ENCODE measurements at places on chromosomes 3 and 15.
A peak's percentile ranks its signal among the peaks of the same experiment; 100 is the strongest.

- no peak for DNase-seq
Observed at GRCh38 chr3:4766716-4767499, 212.3 kb upstream of the BHLHE40 start.

DNA sequence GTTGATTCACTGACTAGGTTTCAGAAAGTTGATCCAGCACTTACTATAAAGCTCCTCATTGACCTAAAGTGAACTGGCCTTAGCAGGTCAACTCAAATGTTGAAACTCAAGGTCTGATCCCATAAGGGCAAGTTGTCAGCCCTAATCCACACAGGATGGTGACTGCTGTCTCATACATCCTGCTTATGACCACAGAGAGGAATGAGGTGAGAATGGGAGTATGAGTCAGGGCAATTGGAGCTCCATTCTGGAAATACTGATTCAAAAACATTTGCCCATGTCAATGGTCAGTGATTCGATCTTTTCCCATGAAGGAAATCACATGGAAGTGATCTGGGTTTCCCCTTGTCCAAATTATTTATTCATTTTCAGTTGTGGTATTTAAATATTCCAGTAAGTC lies 78.7 kb downstream of the ZNF385D start:
- DNase-seq = no peak

DNA sequence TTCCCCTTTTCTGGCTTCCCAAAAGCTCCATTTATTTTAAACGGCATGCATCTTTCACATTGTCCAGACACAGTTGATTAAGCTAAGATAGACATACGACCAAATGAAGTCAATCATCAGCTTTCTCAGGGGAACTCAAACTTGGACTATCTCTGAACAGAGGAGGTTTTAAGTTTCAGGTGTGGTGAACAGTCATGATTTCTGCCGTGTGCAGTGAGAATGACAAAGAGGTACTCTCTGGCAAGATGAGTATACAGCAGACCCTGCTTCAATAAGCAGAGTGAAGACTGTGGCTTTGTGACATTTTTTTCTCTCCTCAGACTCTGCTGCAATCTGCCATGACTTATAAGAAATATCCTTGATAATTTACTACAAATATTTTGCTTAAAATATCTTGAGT lies 307.7 kb downstream of the CNTN6 start:
- no peak for DNase-seq

GRCh38 chr15:65132878-65133547 lies 595 bp downstream of the PDCD7 start:
- peak; percentile 31 for DNase-seq

GRCh38 chr3:167125612-167126407 lies 254.3 kb downstream of the ZBBX start:
- DNase-seq = no peak

DNA sequence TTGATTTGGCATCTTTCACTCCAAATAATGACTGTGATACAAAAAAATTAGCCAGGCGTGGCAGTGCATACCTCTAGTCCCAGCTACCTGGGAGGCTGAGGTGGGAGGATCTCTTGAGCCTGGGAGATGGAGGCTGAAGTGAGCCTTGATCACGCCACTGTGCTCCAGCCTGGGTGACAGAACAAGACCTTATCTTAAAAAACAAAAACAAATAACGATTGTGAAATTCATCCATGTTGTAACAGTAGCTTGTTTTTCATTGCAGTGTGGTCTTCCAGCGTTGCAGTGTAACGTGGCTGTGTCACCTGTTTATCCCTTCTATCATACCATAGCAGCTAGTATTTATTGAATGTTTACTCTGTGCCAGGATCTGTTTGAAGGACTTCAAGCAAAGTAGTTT lies 120.9 kb downstream of the ITPR1 start:
- no peak for DNase-seq

- DNase-seq = no peak
Observed at GRCh38 chr3:132543011-132543739, 53.9 kb upstream of the ACKR4 start.

GRCh38 chr15:74584779-74585178 lies 30.9 kb upstream of the CLK3 start:
- DNase-seq = no peak

DNA sequence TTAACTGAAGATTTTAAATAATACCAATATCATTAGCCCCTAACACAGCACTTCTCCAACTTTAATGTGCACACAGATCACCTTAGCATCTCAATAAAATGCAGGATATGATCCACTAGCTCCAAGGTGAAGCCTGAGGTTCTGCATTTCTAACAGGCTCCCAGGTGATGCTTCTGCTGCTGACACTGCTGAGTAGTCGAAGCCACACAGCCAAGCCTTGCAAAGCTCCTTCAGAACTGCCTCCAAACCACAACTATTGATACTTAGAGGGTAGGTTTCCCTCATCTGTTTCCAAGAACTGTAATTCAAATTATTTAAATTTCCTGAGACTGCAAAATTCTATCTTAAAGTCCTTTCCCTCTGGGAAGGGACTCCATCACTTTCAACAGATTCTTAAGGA lies 3.9 kb downstream of the RIOX2 start:
- DNase-seq = no peak

- DNase-seq = no peak
Observed at GRCh38 chr3:114892880-114893279, 254.2 kb downstream of the ZBTB20 start.

GRCh38 chr15:98689431-98689861 lies 41.1 kb downstream of the IGF1R start:
- no peak for DNase-seq

DNA sequence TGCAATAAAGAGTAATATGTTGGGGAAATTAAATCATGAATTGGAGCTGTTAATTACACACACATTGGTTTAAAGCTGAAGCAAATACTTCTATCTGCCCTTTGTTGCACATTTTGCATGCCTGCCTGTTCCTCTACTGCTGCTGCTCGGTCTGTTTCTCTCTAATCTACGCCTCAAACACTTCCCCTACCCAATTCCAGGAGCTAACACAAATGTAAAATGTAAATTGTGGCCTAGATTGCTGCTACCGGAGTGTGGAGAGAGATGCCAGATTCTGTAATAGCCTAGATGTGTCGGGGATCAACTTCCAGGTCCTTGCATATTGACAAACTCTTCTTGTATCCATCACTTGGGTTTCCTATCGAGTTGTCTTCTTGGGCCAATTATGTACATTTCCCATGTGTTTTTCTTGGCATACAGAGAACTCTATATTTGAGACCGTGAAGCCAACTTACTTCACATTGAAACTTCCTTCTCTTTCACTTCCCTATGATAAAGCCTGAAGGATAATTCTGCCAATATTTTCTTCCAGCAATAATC lies 450.4 kb upstream of the NR2F2 start:
- no peak for DNase-seq

DNA sequence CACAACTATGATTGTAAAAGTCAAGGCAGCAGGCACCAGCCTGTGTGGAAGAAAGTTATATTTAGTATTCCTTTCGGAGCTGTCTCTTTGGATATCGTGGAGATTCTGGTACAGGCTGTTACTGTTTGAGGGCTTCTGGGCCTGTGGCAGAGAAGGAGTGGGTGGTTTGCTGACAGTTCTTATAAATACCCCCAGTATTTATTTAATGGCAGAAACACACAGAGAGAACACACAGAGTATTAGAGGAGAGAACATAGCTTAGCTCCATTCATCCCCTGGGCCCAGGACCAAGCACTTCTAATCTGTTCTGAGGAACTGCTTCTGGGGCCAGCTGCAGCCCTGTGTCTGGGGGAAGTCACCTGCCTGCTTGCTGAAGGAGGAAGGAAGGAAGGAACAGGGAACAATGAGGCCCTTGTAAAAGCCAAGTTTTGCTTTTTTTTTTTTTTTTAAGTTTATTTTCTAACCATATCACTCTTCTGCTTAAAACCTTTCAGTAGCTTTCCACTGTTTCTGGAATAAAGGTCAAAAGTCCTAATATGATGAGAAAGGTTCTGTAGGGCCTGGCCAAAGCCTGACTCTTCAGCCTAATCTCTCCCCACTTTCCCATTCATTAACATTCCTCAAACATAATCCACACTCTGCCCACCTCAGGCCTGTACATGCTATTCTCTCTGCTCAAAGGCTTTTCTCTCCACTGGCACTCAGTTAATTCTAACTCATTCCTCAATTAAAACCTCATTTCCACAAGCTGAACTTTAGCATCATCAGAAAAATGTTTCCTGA lies 11.8 kb upstream of the PP2D1 start:
- DNase-seq = no peak

- no peak for DNase-seq
Observed at GRCh38 chr3:22632536-22632935, 570.6 kb upstream of the UBE2E2 start.

DNA sequence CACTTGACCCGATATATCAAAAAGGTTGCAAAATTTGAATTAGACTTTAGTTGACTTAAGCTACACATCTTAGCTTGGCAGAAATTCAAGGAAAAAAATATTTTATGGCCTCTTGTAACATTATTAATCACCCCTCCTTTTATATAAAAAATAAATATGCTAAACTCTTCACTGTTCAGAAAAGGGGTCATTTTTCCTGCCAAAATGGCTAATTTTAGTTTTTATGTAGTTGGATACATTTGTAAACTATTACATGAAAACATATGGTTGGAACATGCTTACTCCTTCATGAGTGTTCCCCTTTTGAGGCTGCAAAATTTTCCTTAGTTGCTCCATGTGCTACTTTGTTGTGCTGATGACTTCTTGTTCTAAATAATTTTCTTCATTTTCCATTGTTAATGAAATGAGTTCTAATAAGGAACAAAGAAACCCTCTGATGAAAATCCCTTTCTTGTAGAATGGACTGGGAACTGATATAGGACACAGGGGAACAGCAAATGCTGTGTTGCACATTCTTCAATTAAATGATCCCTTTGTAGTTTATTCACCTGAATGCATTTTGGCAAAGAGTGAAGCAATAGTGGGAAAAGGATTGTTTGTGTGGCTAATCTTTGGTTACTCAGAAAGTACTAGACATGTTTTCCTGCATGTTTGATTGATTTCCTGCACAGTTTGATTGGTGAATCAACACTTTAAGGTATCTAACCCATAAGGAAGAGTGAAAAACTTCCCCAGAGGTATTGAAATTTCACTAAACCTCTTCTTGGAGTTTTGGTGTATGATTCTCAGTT lies 349.3 kb downstream of the TIGIT start:
- DNase-seq = no peak

DNA sequence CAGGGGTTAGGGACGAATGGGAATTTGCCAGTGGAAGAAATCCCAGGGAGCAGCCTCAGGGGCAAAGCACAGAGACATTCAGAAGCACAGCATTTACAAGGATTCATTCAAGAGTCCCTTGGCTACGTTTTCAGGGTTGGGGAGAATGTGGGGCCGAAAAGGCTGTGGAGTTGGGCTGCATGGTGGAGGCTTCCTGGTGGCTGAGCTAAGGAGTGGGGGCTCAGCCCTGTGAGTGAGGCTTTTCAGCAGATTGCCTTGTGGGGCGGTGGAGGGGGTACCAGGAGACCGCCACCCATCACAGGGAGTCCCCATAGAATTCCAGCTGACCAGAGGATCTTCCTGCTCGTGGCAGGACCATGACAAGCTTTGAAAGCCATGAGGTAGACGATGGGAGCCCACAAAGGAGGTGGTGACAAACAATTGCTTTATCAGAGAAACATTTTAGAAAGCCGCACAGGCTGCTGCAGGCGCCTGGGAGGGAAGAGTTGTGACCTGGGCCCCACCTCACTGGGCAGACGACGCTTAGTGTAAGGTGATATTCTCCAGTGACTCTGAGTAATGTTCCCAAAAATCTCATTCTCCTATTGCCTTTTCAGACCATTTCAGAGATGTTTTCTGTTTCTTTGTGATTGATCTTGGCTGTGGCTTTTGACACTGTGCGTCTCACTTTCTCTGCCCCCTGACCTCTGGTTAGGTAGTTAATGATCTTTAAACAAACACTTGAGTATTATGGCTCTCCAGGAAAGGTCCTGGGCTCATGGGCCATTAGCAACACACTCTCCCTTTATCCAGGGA lies 128.0 kb downstream of the DNAJB8 start:
- no peak for DNase-seq

DNA sequence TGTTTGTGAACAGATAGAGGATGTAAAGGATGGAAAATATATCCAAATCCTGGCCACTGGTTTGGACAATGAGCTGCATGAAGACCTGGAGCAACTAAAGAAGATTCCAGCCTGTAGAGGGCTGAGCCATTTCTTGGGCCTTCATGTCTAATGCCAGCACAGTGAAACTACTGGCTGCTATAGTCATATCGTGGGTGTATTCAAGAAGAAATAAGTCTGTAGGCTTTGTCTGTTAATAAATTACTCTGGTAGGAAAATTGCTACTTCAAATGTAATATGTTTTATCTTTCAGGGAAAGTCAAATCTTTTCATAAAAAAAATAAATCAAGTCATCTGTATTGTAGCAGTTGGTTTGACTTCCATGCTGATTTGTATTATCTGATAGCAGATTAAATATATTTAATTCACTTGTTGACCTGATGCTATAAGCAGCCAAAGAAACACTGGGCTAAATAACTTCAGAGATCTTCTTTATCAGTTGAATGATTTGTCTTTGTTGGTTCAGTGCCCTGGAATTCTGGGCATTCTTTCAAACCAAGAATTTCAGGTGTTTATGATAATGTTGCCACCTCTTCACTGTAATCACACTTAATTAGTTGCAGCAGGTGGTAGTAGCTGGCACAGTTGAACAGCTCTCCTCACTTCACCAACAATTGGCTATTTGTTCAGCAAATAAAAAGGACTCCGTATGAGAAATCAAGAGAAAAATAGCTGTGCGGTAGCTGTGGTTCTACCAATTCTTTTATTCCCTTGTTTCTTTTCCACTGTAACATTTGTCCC lies 1109.5 kb downstream of the NSUN3 start:
- no peak for DNase-seq

DNA sequence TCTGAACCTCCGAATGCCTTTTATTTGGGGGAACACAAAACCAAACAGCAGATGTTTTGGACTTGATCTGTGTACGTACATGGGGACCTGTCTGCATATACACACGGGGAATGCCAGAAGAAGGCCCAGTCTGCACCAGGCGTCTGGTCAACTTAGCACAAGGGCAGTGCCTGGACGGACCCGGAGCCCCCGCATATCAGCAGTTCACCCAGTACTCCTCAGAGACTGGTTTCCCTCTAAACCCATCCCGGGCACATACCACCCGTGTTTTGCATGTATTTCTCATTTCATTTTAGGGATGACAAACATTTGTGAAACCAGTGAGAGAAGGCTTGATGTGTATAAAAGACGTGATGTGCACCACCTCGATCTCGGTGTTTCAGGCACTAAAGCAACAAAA lies 49.7 kb downstream of the KLHL25 start:
- no peak for DNase-seq

DNA sequence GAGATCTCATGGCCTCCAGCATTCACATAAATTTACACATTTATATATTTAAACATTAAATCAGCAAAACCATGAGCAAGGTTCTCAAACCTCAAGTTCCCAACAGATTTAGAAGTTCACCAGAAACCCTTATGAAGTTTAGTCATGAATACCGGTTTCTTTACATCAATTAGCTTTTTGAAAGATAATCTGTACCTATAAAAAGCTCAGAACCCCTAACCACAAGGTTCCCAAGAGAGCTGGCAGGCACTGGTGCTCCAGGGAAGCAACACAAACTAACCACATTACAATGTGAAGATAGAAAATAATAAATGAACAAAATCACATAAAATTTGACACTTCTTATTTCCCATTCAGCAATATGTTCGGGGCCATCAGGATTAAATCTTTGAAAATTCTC lies 150.9 kb downstream of the FBN1 start:
- DNase-seq = no peak

- no peak for DNase-seq
Observed at GRCh38 chr3:27589795-27590194, 105.6 kb upstream of the SLC4A7 start.

Measured in activated naive CD8-positive, alpha-beta T cell treated with anti-CD3 and anti-CD28 coated beads, Interleukin-2, amount 50 U/mL, for 24 hours (primary cell).